Natural killer cell (primary cell): ENCODE measurements at places on chromosomes 13 and 19. TPM values are rescaled to one million over a fixed set of nuclear protein-coding genes. Genes with fewer than 3 reads are reported as not detected.

GRCh38 chr19:32464279-32464678 is 58.7 kb downstream of the DPY19L3 start:
- peaks cover 5% of the 10 kb centered on the region for H3K36me3 ChIP-seq
- no peak overlapping the region for H3K27ac ChIP-seq
- DNase-seq = no peak
- H3K4me3 ChIP-seq = no peak overlapping the region
- H3K27me3 ChIP-seq = no peaks in the 10 kb centered on the region

- DNase-seq = no peak
- peaks cover 4% of the 10 kb centered on the region for H3K36me3 ChIP-seq
- no peaks in the 10 kb centered on the region for H3K27me3 ChIP-seq
- peaks cover 41% of the 10 kb centered on the region for H3K4me1 ChIP-seq
Observed at GRCh38 chr19:19205416-19206410, 2.5 kb upstream of the NR2C2AP start.

DNA sequence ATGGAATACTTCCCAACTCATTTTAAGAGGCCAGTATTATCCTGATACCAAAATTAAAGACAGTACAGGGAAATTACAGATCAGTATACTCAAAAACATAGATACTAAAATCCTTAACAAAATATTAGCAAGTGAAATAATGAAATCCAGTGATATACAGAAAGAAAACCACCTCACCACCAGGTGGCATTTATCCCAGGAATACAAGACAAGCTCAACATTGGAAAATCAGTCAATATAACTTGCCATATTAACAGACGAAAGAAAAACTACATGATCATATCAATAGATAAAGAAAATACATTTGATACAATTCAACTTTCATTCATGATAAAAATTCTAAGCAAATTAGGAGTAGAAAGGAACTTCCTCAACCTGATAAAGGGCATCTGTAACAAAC is 6.7 kb upstream of the GNA15 start:
- DNase-seq = no peak
- H3K27ac ChIP-seq = no peak overlapping the region
- H3K36me3 ChIP-seq = no peaks in the 10 kb centered on the region
- peaks cover 16% of the 10 kb centered on the region for H3K4me1 ChIP-seq

DNA sequence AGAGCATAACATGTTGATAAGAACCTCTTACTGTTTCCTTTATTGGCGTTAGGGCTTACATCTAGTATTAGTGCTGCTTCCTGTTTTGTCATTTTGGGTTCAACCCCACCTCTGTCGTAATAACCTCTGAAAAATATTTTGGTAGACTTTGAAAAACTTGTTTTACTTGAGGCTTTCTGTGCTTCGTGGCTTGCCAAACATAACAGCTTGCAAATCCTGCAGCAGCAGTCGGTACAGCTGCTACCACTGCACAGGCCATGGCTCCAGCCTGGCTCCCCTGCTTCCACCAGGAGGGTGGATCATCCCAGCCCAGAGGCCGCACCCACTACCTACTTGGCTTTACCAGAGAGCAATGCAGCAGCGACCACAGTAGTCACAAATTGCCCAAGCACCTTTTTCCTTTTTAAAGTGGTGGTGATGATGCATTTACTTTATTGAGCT is 11.8 kb upstream of the CEACAM4 start:
- no peaks in the 10 kb centered on the region for H3K36me3 ChIP-seq
- DNase-seq = peak; percentile 43
- H3K27ac ChIP-seq = no peak overlapping the region
- no peaks in the 10 kb centered on the region for H3K4me1 ChIP-seq
- H3K4me3 ChIP-seq = no peak overlapping the region
- H3K27me3 ChIP-seq = no peaks in the 10 kb centered on the region

GRCh38 chr19:19385896-19386869 is 19.3 kb upstream of the GATAD2A start:
- peak; percentile 57 for DNase-seq
- H3K27me3 ChIP-seq = no peaks in the 10 kb centered on the region
- H3K4me1 ChIP-seq = peaks cover 46% of the 10 kb centered on the region
- H3K36me3 ChIP-seq = no peaks in the 10 kb centered on the region

DNA sequence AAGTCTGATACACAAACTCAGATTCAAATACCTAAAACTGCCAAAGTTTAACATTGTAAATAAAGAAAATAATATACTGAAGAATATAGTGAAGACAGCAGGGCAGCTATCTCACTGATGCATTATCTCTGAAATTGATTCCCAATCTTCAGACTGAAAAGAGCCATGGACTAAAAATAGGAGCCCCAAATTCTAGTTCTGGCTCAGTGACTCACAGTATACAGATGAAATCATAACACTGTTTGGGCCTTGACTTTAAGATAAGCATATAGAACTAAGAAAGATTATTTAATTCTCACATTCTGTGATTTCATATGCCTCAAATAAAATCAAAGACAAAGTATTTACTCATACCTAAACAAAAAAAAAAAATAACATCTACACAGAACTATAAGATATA is 53.9 kb downstream of the RBM26 start:
- no peak overlapping the region for H3K4me3 ChIP-seq
- no peak for DNase-seq
- peaks cover 59% of the 10 kb centered on the region for H3K36me3 ChIP-seq
- no peaks in the 10 kb centered on the region for H3K27me3 ChIP-seq
- H3K27ac ChIP-seq = no peak overlapping the region

DNA sequence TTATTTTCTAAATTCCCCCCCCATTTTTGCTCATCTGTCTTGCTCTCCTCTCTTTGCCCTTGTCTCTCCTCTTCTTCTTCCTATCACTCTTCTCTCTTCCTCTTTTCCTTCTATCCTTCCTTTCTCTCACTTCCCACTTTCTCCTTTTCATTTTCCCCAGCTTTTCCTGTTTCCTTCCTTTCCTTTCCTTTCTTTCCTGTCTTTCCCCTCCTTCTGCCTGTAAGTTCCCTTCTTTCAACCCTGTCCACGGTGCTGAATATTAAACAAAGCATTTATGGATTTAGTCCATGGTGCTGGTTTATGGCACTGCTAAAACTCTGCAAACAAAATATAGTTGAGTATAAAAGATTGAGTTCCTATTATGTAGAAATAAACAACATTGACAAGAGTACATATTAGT is 27.6 kb downstream of the SCEL start:
- no peaks in the 10 kb centered on the region for H3K27me3 ChIP-seq
- H3K4me1 ChIP-seq = peaks cover 3% of the 10 kb centered on the region
- DNase-seq = no peak
- H3K36me3 ChIP-seq = no peaks in the 10 kb centered on the region
- no peak overlapping the region for H3K27ac ChIP-seq
- H3K4me3 ChIP-seq = no peak overlapping the region

DNA sequence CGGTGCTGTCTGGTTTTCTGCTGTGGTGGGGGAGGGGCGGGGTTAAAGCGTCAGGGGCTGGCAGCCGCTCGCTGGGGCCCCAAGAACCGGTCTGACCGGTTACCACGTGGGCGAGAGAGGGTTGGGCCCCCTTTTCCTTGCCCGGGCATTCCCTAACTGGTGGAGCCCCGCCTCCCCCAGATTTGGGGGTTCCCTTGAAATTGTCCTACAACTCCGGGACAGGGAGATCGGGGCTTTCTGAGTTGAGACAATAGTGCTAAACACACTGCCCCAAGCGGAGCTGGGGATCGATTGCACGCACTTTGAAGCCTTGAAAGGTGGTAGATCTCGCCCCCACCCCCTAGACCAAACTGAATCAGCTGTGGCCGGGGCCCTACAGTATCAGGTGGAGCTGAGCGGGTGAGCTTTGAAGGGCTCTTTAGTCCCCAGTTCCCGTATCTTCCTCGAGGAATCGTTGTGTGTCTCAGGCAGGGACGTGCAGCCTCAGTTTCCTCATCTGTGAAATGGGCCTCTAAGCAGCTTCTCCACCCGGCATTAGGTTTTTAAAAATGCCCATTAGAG is 4.8 kb downstream of the IER2 start:
- H3K36me3 ChIP-seq = peaks cover 7% of the 10 kb centered on the region
- peak; percentile 84 for DNase-seq
- H3K4me1 ChIP-seq = peaks cover 59% of the 10 kb centered on the region
- peak overlapping the region; percentile 100 for H3K4me3 ChIP-seq
- H3K27me3 ChIP-seq = no peaks in the 10 kb centered on the region
- H3K27ac ChIP-seq = peak overlapping the region; percentile 90

- H3K4me1 ChIP-seq = peaks cover 78% of the 10 kb centered on the region
- peak overlapping the region; percentile 11 for H3K27ac ChIP-seq
- H3K36me3 ChIP-seq = peaks cover 66% of the 10 kb centered on the region
- no peak for DNase-seq
Observed at GRCh38 chr19:2079076-2079864, 16.9 kb downstream of the MOB3A start.

Gene JUND
- total RNA-seq = 1,520 TPM

Gene KIR3DL1
- 41.2 TPM for total RNA-seq

Gene ZNF682
- 13.4 TPM for total RNA-seq

Gene KLK14
- 1.1 TPM for total RNA-seq

Gene OR1M1
- not detected for total RNA-seq
